Progenitor cell of endocrine pancreas (in vitro differentiated cells): ENCODE measurements at places on chromosomes 11 and 22. TPM values are rescaled to one million over a fixed set of nuclear protein-coding genes. Genes with fewer than 3 reads are reported as not detected.

DNA sequence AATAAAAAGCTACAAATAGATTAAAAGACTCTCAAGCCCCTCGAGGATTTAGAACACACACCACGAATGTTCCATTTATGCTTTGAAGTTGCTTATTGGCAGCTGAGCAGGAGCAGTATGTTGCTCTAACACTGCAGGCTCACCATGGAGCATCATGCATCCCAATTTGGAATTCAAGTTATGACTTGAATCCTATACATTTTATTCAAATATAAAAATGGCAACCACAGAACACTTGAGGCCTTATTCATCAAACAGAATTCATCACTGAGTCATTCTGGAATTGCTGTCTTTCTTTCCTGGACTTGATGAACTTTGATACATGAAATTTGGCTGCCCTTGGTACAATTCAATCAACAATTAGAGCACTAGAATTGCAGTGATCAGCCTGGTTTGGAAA lies 24.5 kb upstream of the BLID start:
- DNase-seq: no peak

- no peak for DNase-seq
Measured at GRCh38 chr11:1205987-1206331, 16.9 kb upstream of the MUC5B start.

DNA sequence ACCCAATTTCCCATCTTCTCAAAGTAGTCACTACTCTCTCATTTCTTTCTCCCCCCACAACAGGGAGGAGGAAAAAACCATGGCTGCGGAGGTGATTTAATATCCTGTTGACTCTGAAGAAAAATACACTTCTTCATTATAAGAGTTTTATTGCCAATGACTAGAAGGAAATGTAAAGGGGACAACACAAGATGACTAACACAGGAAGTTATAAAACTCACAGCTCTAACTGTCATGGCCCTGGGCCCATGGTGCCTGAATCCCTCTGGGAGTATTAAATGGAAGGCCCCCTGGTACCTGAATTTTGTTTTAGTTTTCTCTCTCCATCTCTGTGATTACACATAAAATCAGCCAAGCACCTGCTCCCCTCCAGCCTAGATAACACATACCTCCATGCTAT lies 352.8 kb upstream of the FAT3 start:
- no peak for DNase-seq

GRCh38 chr11:11615086-11615485 lies 6.7 kb downstream of the GALNT18 start:
- no peak for DNase-seq

Gene KCNK7
- total RNA-seq: 0.95 and 1.7 TPM in 2 replicates

DNA sequence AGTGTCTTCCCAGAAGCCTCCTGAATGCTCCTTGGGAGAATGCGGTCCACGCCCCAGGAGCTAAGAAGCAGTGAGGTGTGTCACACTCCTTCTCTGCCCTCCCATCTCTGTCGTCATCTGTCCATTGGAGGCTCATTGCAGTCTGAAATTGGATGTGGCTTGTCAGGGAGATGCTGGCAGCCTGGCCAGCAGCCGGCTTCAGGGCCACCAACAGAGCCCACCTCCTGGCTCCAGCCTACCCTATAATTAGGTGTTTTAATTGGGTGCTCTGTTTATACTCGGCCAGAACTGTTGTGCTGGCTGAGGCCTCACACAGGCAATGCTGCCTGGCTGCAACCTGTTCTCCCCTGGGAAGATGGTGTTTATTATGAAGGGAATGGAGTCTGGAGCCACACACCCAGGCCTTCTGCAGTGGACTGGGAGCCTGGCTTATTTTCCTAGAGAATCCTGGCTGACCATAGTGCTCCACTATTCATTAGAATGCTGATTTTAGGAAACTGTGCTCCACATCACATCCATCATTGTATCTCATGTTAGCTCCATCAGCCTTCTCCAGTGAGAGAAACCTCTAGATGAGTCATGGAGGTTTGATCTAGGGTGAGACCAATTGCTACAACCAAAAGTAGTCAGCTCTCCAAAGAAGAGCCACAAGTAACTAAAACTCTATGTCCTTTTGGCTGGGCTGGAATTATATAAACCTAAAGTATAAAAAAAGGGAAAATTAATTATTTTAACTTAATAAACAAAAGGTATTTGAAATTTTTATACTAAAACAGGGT lies 86.8 kb upstream of the CRTAM start:
- DNase-seq: no peak

DNA sequence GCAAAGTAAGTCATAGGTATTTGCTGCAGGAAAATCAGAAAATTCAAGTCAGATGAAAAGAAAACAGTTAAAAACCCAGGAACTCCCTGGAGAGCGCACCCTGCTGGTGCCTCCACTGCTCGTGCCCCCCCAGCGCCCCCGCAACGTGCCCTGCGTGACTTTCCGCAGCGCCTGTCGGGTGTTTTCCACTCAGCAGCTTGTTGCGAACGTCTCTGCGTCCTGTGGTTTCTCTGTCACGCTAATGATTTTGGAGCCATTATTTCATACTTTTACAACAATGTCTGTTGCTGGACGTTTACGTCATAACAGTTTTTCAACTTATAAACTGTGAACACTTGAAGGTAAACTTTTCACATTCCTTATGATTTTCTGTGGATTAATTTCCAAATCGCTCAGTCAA lies 5.0 kb downstream of the CRELD2 start:
- no peak for DNase-seq

DNA sequence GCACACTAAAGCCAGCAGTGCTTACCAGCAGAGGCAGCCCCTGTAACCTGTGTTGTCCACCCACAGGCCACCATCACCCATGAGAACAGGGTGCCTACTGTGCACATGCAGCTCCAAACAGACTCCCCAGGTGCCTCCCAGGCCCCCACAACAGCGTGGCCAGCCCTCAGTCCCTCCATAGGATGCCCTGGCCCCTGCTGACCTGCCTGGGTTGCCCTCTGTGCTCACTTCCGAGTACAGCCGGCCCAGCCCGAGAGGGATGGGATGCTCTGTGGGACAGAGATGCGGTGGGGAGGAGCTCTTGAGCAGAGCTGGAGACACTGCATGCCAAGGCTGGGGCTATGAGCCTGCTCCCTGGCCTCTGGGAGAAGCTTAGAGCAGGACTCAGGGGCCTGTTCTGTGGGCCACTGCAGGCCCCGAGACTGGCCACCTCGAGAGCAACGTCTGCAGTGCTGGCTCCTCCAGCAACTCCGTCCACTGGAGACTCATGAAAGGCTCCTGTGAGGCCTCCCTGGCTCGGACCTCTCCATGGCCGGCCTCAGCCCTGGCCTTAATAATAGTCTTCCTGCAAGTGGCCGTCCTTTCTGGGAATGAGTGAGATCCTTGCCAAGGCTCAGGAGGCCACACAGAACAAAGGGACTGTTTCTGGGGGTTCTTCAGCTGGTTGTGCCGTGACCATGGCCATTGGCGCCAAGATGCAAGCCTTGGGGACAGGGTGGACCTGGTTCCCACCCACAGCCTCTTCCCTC lies 27.0 kb downstream of the FADS2 start:
- no peak for DNase-seq

DNA sequence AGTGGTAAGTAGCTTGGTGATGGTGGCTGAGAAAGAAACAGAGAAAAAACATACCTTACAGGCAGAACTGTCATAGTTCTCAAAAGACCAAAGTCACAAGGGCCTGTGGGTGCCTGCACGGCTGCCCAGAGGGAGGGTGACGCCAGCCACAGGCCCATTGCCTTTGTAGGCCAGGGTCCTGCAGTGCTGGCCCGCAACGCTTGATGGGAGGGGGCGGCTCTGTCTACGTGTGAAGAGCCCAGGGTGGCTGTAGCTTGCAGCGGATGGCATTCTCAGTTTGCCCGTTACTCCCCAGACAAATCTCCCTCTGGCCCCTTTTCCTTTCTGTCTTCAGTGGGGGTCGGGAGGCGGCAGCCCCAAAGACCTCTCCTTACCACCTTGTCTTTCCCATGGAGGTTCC lies 24.7 kb upstream of the B3GAT1 start:
- no peak for DNase-seq

DNA sequence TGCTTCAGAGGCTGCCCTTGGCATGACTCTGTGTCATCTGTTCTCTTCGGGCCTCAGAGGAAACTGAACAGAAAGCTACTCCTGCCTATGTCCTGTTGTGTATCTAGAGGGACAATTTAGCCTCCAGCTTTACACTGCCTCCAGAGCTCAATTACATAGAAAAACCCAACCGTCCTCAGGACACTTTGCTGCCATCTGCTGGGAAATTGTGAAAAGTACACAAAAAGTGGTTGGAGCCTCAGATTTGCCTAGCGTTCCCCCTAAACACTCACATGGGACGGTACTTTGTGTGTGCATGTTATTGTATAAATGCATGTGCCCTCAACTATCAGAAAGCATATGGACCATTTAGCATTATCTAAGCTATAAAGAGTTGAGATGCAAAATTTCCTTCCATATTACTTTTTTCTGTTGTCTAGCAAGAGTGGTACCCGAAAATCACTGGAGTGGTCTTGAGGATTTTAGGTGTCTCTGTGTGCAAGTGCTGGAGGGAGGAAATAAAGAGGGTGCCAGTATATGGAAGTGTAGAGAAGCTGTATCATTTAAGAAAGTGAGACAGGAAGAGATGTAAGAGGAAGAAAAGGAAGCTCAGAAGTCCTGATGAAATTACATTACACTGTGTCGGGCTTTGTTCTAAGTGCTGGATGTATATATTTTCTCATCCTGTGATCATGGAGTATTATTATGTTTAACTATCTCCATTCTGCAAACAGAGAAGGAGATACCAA lies 8.7 kb upstream of the MS4A4E start:
- DNase-seq: peak; percentile 24

- no peak for DNase-seq
Measured at GRCh38 chr11:28529540-28530410, 421.6 kb downstream of the METTL15 start.

Gene CYB5R2
- total RNA-seq: 9.1 and 9.7 TPM in 2 replicates

- no peak for DNase-seq
Measured at GRCh38 chr22:19149047-19149883, 827 bp downstream of the GSC2 start.
